ENCODE measurements at places on chromosomes 16 and 17. TPM values are rescaled to one million over a fixed set of nuclear protein-coding genes. Genes with fewer than 3 reads are reported as not detected.

- DNase-seq = no peak
These were observed 145.6 kb downstream of the ENGASE start for GRCh38 chr17:79220201-79220712.

Gene OR3A3
- total RNA-seq = not detected

DNA sequence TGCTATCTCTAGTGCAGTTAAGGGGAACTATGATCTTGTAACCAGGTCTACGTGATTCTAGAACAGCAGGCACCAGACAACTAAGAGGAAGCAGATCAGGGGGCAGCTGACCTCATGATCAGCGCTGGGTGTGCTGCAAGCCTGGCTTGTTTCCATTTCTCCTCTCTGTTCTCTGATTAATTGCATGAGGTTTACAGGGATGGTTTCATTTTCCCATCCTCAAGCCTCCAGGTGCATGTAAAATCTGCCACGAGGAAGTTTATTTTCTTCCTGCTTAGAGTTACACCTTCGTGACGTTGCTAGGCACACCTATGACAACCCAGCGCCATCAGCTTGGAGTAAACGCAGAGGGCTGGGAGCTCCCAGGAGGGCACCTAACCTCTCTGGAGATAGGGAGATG is 4.3 kb upstream of the NUPR1 start:
- DNase-seq = no peak

Gene GCGR
- not detected for total RNA-seq

DNA sequence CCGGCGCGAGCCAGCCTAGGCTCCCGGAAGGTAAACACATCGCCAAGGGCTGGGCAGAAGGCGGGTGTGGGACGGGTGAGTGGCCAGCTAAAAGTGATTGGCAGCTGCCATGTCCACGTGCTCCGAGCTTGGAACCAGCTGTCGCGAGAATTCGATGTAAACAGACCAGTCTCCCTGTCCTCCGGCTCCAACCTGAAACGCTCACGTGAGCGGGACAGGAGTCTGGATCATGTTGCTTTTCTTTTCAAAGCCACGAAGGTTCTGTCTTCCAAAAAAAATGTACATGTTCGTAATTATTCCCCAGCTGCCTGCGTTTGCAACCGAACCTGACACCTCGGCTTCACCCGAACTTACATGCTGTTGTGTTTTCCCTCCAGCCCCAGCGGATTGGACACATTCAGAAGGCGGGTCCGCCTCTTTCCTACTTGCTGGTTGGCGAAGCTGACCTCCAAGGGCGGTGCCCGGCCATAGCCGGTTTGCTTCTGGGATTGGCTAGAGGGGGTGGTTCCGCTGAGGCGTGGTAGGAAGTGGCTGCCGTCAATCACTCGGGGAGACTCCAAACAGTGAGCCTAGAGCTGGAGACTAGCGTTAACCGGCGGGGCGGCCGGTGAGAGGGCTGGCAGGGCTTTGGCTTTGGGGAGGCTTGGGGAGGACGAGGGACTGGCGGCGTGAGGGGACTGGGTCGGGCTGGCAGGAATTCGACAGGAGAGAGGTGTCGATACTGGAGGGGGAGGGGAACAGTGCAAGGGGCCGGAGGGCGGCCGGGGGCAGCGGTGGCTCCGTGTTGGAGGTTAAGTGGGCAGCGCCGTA is at the start of gene BCAS3:
BCAS3 (plus strand) TSS at position 544 of the 810 bp plus-strand sequence.
- DNase-seq = peak; percentile 99

DNA sequence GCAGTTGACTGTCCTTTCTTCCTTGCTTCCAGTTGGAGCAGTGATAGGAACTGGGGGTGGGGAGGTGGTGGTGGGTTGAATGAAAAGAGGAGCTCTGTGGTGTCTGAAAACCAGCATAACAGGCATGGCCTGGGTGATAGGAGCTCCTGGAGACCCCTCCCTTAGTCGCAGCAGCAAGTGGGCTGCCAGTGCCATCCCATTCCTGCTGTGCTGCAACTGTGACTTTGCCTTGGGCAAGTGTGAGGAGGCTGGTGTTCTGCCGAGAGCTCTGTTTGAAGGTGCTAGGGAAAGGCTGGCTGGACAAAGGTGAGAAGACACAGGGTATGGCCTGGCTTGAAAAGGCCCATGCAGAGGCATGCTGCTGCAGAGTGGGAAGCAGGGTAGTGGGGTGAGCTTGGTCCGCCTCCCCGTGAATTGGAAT is 2.7 kb upstream of the CDK5R1 start:
- DNase-seq = no peak

Gene TANC2
- 64.1 TPM for total RNA-seq

DNA sequence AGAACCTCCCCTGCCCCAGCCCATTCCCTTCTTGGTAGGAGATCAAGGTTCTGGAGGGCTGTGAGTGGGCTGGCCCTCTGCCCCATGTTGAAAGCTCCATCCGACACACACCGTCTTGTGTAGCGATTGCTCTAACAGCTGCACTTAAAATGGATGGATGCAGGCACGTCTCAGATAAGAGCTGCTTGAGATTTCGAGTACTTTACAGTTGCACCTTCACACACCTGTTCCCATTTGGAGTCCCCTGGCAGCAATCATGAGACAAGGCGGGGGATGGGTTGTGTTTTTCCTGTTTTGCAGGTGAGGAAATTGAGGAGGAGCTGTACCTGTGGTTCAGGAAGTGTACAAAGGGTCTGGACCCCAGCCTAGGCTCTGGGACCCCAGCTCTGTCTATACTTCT is 25.6 kb upstream of the TAC4 start:
- DNase-seq = no peak

GRCh38 chr16:10039220-10040096 is 142.8 kb downstream of the GRIN2A start:
- DNase-seq = peak; percentile 2

DNA sequence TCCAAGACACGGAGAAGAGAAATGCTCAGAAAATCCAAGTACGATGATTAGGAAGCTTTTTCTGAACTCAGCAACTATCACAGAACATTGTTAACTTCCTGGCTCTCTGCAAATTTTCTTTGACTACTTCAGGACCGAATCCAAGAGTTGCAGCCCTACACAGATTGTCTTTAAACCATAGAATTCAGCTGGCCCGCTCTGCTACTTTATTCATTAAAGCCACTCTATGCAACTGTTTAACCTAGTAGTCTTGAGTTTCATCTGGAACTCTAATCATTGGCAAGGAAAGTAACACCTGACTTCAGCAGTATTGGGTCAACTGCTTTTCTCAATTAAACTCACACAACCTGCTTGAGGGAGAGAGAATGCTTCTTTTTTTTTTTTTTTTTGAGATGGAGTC is 210.1 kb downstream of the SLC39A11 start:
- DNase-seq = no peak

DNA sequence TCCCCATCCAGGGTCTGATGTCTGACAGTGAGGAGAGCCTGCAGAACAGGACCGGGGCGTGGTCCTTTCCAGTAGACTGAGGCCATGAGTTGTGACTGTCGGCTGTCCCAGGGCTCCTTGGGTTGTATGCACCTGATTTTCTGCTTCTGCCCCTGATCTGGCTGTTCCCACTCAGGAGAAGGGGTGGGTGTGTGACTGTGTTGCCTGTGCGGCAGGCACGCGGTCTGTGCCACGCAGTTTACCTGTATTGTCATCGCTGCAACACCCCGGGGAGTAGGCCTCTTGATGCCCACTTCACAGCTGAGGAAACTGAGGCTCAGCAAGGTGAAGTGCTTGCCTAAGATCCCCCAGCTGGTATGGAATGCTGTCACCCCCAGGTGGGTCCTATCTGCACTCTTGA is 1.4 kb downstream of the CRISPLD2 start:
- DNase-seq = no peak

Gene PGAP6
- 110 TPM for total RNA-seq

Gene ABCC6
- total RNA-seq = 0.44 TPM

GRCh38 chr17:69434164-69434579 is 19.7 kb downstream of the MAP2K6 start:
- peak; percentile 88 for DNase-seq

GRCh38 chr17:39225959-39226683 is 376 bp upstream of the STAC2 start:
- DNase-seq = no peak

DNA sequence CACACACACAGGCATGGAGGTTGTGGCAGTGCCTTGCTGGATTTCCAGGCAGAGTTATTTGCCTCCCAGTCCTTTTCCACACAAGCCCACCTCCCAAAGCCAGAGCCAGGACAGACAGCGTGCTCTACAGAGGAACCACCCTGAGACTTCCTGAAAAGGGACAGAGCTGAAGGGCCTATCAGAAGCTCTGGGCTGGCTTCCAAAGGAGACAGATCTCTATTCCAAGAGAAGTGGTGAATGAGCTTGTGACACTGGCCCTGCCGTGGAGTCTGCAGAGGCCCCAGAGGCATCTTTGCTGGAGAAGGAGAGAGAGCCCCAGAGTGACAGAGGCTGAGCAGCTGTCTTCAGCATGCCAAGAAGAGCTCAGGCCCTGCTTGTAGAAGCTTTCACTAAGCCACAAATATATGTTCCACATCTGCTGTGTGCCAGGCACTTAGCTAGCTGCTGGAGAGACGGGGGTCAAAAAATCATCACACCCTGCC is 8.3 kb upstream of the LPCAT2 start:
- DNase-seq = peak; percentile 59

DNA sequence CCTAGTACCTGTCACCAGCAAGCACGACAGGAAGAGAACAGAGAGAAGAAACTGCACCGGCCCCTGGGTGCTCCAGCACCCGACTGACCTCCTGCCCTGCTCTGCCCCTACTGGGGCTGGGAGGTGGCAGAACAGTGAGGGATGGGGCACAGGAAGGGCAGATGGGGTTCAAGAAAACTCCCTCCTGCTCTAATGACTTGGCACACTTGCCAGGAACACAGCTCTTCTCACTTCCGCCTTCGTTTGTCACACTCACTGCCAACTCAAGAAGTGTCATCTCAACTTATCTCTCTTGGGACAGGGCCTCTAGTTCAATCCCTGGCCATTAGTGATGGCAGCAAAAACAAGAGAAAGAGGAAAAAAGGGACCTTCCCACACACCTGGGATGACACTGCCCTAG is 42.7 kb upstream of the ICAM2 start:
- no peak for DNase-seq

DNA sequence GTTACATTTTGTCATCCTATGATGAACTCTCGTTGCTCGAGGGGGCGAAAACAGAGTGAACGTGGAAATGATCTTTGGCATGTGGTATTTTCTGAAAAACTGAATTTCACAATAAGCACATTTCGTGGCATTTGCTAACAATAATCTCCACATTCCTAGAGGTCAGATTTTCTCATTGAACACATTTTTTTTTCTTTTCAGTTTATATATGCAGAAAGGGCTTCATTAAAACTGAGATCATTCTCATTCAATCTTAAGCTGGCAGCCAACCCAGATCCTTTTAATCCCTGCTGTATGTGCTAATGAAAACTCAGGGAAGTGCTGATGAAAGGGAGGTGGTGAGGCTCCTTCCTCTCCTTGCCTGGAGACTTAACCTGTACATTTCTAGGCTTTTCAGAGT is 52.6 kb downstream of the PRKCA start:
- no peak for DNase-seq

- DNase-seq = no peak
These were observed 72.8 kb upstream of the C16orf82 start for GRCh38 chr16:26993963-26994362.

- DNase-seq = no peak
These were observed 62.6 kb downstream of the KSR1 start for GRCh38 chr17:27518545-27519521.

DNA sequence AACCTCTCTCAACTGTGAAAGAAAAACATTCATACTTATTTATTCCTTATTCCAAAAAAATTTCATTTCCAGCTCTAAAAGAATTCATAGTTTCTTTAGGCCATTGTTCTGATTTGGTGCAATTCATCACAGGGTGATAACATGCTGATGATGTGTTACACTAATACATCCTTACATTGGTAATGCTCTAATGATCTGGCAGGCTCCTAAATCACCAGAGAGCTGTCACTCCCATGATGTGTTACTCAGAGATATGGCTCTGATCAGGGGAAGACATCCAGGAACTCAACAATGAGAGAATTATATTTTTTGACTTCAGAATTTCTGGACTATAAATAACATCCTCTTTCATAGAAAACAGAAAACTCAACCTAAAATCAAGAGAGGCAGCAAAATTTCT is 209.3 kb downstream of the CHD9NB start:
- DNase-seq = no peak

DNA sequence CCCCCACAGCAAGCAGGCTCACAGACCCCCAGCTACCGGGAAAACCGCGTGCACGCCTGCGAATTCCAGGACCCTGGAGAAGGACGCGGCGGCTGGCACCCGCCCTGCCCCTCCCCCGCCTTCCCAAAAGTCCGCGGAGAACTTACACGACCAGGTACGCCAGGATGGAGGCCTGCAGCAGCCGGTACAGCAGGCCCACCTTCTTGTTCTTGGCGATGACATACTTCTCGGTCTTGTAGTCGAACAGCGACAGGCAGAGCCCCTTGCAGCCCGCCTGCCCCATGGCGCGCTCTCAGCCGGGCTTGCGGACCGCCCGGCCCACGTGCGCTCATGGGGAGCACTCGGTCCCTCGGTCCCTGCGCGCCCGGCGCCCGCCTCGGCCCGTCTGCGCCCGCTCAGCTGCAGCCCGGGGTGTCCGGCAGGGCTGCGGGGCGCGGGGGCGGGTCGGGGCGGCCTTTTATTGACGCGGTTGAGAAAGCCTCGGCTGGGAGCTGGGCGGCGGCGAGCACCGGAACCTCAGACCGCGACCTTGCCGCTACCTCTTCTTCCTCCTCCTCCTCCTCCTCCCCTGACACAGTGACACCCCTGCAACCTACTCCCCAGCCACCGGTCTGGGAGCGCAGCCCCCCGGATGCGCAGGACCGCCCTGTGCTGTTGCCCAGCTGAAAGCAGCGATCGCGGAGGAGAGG is at the start of gene P2RX5:
P2RX5 (minus strand) TSS at position 433 of the 689 bp plus-strand sequence; CDS start at position 283, 150 bp downstream.
- DNase-seq = peak; percentile 18

DNA sequence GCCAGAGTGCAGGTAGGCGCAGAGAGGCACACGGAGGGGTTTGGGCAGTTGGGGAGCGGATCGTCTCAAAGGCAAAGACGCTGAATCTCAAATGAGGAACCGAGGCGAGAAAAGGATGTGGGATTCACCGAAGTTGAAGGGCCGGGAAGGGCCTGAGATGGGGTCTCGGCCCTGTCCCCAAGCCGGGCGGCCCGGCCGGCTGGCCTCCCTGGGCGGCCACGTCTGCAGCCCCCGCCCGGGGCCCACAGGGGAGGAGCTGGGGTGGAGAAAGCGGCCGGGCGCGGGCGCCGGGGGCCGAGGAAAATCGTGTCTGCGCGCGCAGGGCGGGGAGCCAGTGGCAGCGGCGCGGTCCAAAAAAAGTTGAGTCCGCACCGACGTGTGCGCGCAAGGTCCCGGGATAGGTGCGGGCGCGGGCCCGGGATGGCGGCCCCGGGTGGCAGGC is 458 bp downstream of the SLC12A4 start:
- DNase-seq = peak; percentile 33

Gene MT1M
- total RNA-seq = 0.99 TPM
